Tongue (tissue), 3 donors: ENCODE measurements at places on chromosomes 13 and 19. TPM values are rescaled to one million over a fixed set of nuclear protein-coding genes. Genes with fewer than 3 reads are reported as not detected.

The PBX4 gene
- 2.8 TPM for total RNA-seq

The C19orf85 gene
- not detected for total RNA-seq

The CEACAM5 gene
- 5.4 TPM for total RNA-seq

The NUP58 gene
- total RNA-seq = 128 TPM

The SHISA2 gene
- 116 TPM for total RNA-seq

The ZNF575 gene
- 0.41 TPM for total RNA-seq

The FAM83E gene
- 10.2 TPM for total RNA-seq

The ZNF208 gene
- 8.8 TPM for total RNA-seq
